ENCODE measurements at places on chromosomes 7 and 10. TPM values are rescaled to one million over a fixed set of nuclear protein-coding genes. Genes with fewer than 3 reads are reported as not detected.
A peak's percentile ranks its signal among the peaks of the same experiment; 100 is the strongest.

- DNase-seq: peak; percentile 36
These were observed 84.4 kb upstream of the SYPL1 start for GRCh38 chr7:106196460-106197021.

DNA sequence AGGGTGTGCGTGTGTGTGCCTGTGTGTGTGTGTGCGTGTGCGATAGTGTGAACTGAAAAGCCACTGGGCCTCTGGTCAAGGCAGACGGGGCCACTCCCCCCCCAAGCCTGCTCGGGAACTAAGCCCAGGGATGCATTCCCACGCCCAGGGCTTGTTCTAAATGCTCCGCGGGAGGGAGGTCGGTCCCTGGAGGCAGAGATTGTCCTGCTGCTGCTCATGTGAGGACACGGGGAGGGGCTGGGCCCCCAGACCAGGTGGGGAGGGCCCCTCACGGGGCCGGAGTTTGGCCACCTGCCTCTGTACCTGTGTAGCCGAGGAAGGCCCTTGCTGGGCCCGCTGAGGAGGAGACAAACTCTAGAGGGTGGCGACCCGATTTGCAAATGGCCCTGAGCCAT lies 93.9 kb downstream of the PDGFA start:
- DNase-seq: no peak

Gene HOXA5
- 0.63 TPM for total RNA-seq

DNA sequence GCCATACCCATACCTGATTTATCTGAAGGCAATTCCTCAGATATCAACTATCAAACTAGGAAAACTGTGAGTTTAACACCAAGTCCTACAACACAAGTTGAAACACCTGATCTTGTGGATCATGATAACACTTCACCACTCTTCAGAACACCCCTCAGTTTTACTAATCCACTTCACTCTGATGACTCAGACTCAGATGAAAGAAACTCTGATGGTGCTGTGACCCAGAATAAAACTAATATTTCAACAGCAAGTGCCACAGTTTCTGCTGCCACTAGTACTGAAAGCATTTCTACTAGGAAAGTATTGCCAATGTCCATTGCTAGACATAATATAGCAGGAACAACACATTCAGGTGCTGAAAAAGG lies 69.0 kb upstream of the RSBN1L start:
- no peak for DNase-seq

Gene PMS2
- 32.1 TPM for total RNA-seq

Gene LRIT1
- total RNA-seq: not detected

- peak; percentile 8 for DNase-seq
These were observed 173.9 kb upstream of the SP4 start for GRCh38 chr7:21253740-21254687.
